ENCODE measurements at places on chromosomes 12 and 14.

- no peak for DNase-seq
Measured at GRCh38 chr12:75716291-75717025, 205.0 kb upstream of the KRR1 start.

- no peak for DNase-seq
Measured at GRCh38 chr14:102222009-102222575, 82.4 kb downstream of the WDR20 start.

DNA sequence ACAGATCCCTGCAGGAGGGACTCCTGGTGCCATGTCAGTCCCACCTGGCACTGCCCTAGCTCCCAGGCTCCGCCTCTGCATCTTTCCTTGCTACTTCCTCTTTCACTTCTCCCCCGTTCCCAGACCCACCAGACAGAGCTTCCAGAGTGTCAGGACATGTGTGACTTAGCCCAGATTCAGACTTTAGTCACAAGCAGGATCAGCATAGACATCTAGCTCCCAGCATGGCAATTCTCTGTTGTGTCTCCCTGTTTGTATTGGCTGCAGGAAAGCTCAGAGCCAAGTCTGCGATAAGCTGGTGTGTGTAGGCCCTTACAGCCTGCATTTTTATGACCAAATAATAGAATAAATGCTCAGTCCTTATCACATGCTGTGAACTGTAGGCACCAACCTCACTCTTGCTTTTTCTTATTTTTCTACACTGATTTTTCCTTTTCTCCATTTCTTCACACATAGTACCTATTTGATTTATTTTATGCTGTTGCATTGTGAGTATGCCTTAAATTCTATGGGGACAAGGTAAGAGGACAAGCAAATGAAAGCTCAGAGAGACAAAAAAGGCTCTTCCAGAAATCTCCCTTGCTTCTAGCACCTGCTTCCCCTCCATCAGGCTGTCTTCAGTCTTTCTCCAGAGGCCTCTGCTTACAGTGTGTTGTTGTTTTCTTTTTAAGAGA is 5.9 kb downstream of the DHRS2 start:
- no peak for DNase-seq

DNA sequence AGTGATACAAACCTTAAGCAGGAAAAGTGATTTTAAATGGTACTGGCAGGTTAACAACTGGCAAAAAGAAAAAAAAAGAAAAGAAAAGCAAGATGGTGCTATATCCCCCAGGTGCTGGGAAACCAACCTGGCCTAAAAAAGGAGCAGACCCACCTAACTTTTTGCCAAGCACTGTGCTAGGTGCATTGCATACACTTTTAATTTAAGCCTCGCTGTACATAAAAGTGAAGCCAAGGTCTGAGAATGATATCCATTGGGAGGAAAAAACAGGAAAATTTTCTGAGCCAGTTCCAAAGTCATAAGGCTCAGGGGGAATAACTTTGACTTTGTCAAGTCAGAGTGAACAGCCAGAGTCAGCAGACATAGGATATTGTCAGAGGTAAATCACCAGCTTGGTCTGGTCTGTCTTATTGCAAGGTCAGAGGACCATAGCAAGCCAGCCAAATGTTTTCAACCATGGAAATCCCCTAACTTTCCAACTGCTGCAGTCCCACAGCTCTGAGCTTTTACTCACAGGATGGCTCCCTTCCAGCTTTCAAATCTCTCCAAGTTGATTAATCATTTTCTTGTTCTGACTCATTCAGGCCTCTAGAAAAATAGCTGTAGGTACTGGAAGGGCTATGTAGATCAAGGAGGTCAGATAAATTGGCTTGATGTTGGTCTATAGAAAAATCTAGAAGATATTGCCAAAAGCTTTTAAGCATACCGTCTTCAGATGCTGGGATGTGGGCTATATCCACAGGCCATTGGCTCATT is 412.9 kb downstream of the RAD51B start:
- peak; percentile 3 for DNase-seq

GRCh38 chr14:49527221-49527620 is 59.0 kb downstream of the RPS29 start:
- no peak for DNase-seq

- DNase-seq = no peak
Measured at GRCh38 chr14:68359837-68360552, 432.9 kb downstream of the ZFP36L1 start.

DNA sequence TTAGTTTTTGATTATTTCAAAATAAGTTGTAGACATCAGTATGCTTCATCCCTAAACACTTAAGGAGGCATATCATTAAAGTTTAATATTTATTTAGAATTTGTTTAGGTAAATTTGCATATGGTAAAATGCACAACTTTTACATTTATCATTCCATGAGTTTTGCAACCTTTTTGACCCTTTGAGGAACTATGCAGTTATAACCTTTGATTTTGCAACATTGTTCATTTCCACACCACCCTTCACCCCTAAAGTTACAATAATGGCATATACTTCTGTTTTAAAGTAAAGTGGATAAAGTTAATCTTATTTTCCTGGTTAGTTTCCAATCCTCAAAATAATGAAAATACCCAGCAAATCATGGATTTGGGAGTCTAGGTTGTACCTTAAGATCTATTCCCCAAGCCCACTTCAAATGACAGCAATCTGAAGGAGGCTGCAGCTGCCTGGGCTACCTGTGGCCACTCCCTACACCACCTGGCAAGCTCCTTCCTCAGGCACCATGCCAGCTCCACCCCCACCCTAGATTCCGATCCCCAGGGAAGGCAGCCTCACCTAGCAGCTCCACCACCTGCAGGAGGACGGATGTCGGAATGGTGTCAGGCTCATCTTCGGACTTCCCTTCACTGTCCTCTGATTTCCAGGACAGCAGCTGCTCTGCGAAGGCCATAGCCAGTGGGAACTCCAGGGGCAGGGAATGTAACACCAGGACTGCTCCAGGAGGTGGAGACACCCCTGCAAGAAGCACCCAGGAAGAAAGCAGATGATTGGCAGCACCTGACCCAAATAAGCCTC is 65.1 kb downstream of the TRAFD1 start:
- DNase-seq = no peak

GRCh38 chr14:64601571-64601970 is 51.8 kb downstream of the PPP1R36 start:
- DNase-seq = no peak

GRCh38 chr12:25644979-25645378 is 91.9 kb upstream of the LMNTD1 start:
- no peak for DNase-seq

DNA sequence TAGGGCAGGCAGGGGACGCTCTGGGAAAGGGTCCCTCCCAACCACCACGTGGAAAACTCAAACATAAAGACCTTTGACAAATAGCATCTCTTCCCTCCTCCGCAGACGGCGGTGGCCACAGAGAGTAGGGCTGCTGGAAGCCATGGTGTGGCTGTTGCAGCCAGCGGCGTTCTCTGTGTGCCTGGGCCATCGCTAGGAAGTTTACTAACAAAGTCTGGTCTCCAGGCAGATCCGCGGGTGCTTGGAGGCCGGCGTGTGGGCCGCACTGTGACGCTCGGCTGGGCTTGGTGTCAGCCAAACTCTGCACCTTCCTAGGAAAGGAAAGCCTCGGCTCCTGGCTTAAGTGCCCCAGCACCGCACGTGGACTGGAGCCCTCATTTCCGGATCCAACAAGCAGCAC is 65.6 kb downstream of the CCDC88C start:
- no peak for DNase-seq

DNA sequence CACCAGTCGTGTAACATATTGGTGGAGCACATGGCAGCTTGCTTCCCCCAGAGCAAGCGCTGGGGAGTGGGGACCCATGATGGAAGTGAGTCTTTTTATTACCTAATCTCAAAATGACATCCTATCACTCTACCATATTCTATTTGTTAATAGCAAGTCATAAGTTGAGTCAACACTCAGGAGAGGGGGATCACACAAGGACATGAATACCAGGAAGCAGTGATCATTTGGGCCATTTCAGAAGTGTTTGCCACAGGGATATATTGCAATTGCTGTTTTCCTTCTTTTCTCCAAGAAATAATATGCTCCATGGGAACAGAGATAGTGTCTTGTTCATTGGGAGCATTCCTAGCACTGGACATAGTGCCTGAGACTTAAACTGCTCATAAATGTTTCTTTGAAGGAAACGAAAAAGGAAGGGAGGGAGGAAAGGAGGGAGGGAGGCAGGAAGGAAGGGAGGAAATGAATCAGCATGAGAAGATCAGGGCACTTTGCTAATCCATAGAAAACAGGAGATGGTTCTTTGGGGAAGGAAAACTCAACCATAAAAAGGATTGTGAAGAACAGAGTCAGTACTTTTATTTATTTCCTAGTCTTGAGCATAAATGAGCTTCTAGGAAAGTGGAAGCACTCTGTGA is 39.2 kb upstream of the EEA1 start:
- no peak for DNase-seq

DNA sequence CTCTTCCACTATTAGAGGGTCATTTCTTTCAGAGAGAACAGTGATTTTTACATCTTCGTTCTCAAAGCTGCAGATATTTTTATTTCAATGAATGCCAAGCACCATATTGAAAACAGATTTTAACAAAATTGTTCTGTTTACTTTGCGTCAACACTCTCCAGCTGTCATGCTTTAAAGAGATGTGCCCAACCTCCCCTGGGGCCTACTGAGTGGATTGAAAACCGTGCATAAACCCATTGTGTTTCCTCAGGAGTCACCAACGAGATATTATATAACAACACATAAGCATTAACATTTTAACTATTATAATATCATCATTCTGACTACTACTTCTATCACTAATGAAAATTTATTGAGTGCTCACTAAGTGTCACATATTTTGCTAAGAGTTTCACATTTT is 81.6 kb downstream of the MYF5 start:
- no peak for DNase-seq

DNA sequence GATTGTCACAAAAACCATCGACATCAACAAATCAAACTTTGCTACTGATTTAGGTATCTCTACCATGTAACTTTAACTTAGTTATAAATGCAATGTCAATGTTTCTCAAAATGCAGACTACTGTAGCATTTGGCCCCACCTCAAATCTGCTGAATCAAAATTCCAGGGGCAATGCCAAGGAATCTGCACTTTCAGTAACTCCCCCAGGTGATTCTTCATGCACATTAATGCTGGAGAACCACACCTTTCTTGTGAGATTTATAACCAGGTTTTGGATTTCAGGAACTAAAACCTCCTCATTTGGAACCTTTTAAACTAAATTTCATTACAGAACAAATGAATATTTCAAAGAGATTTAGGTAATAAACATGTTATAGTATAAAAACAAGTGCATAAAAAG is 4.9 kb downstream of the ATP2B1 start:
- no peak for DNase-seq

- DNase-seq = no peak
Measured at GRCh38 chr14:103198131-103199105, 75.2 kb downstream of the TNFAIP2 start.

DNA sequence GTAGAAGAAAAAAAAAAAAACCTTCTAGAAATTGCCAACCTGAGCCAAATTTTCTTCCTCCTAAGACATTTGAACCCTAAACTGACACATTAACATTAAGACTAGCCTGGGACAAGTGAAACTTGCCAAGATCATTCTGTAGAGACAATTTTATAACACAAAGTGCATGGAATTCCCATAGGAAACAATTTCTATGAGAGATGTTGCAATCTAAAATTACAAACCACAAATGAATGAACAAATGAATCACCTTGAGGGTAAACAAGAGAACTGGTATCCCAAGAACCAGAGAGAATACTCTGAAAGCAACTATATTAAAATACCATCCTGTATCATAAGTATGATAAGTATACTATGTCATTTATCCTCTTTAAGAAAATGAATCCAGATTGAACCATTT is 165.3 kb downstream of the DICER1 start:
- DNase-seq = no peak

GRCh38 chr14:67581643-67582042 is 18.4 kb downstream of the PIGH start:
- no peak for DNase-seq
